NCI-H1930 (cell line): ENCODE measurements at places on chromosomes 1 and 21.

GRCh38 chr1:94438692-94439276 lies 20.6 kb downstream of the ABCD3 start:
- no peak for DNase-seq

GRCh38 chr1:201399352-201400126 lies 415 bp upstream of the LAD1 start:
- no peak for DNase-seq

DNA sequence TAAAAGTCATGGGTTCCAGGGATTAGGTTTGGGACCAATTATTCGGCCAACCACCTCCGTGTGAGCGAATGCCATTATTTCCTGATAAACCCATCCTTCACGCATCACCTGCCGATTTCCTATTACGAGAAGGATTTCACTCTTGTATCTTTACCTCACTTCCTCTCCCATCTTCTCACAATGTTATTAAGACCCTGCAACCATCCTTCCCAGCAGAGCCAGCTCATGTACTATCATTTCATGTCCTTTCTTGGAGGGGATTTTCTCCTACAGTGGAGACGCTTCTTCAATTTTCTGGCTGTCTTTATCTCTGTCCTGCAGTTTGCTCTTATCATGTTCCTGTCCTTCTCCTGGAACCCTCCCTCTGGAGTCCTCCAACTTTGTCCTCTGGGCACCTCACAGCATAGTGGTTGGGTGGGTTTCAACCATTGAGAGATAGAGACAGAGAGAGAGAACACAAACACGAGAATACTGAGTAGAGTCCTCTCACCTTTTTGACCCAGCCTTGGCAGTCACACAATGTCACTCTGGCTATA lies 192.2 kb downstream of the DYRK1A start:
- DNase-seq, result no peak

DNA sequence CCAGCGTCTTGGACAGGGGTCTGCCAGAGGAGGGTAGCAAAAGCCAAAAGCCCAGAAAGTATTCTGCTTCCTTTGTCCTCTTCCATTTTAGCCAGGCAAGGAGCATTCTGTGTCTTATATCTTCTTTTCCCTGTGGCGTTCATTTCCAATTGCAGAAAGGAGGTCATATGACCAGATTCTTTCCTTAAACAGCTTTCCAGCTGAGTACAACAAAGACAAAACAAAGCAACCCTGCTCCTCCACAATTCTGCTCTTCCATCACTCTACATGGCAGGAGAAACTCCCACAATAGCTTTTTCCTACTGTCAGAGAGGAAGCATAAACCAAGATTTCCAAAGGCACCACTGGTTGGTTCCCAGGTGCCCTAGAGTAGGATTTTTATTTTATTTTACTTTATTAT lies 19.7 kb downstream of the ENSA start:
- no peak for DNase-seq

DNA sequence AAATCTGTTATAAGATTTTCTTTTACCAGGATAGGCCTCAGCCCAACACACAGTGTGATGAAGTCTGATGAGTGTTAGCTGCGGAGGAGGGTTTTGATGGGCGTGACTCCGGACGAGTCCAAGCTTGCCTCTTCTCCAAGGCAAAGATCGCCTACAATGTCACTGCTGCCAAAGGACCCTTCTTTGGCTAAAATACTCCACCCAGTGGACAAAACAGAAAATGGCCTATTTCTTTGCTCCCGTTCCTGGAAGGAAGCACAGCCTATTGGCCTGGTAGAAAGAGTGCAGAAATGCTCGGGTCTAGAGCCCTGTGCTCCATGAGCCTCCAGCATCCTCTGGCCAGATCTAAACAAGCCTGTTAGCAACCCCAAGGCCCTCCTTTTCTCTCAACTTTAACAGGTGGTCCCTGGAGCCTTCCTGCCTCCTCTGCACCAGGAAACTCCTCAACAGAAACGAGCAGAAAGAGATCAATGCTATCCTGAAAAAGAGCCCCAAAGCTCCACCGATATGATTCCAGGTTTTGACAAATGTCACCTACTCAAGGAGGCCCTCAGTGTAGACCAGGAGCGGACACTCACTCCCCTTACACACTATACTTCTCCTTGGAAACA lies 3.4 kb upstream of the CASQ2 start:
- peak; percentile 70 for DNase-seq

- no peak for DNase-seq
These were observed 38.4 kb upstream of the CD101 start for GRCh38 chr1:116962987-116963639.

- DNase-seq, result no peak
These were observed 76.0 kb downstream of the FH start for GRCh38 chr1:241443561-241443960.

GRCh38 chr1:43420874-43421273 lies 31.2 kb downstream of the SZT2 start:
- DNase-seq, result no peak

DNA sequence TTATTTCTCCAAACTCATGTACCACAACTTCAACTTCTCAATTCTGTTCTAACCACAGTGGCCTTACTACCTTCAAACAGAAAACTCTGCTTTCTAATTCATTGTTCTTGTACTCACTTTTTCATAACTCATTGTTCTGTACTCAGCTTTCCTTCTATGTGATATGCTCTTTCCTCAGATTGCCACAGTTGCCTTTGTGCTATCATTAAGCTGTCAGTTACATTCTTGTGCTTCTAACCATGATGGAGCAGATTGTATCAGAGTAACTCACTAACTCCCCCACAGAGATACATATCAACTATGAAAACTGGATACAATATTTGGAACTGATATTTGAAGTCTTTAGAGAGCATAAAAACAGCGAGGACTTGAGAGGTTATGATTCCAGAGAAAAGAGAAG lies 1213.7 kb downstream of the KCNT2 start:
- no peak for DNase-seq

- no peak for DNase-seq
These were observed 880 bp downstream of the IGSF21 start for GRCh38 chr1:18108299-18109057.

- DNase-seq, result no peak
These were observed 79.4 kb downstream of the PCSK9 start for GRCh38 chr1:55118651-55119329.

DNA sequence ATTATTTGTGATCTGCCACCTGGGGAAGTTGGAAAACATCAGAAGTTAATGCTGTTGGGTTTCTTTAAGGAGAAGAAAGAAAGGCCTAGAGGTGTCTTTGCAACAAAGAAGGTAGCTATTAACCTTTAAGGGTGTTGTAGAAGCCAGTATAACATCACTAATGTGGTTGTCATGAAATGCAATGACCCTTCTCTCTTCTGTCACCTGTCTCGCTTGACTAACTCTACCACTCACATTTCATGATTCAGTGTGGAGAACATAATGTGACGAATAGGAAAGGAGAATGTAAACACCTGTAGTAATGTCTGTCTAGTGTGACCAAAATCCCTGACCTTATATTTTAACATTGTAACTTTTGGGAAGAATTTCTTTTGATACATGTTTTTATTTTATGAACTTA lies 211.7 kb upstream of the UBE2U start:
- DNase-seq, result no peak

GRCh38 chr1:198749279-198749678 lies 110.4 kb downstream of the PTPRC start:
- no peak for DNase-seq

- no peak for DNase-seq
These were observed 151.8 kb upstream of the B3GALT2 start for GRCh38 chr1:193338194-193338593.

DNA sequence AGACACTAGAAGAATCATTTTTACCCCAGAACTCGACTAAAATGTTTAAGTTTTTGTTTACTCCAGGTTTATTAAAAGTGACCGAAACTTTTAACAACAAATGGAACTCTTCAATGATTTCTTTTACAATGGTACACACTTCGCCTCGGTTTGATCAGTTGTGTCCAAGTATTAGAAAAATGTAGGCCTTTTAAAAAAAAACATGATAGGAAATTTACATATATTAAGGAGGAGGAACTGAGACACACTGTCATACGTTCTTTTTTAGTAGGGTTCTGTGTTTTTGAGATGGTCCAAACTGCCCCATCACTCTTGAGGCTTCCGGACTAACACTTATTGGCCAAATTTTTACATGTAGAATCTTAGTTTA lies 1.3 kb downstream of the PRDM2 start:
- DNase-seq, result no peak

- no peak for DNase-seq
These were observed 2.9 kb downstream of the MRPL55 start for GRCh38 chr1:228105996-228106799.

GRCh38 chr1:1858382-1859086 lies 32.4 kb downstream of the GNB1 start:
- no peak for DNase-seq

DNA sequence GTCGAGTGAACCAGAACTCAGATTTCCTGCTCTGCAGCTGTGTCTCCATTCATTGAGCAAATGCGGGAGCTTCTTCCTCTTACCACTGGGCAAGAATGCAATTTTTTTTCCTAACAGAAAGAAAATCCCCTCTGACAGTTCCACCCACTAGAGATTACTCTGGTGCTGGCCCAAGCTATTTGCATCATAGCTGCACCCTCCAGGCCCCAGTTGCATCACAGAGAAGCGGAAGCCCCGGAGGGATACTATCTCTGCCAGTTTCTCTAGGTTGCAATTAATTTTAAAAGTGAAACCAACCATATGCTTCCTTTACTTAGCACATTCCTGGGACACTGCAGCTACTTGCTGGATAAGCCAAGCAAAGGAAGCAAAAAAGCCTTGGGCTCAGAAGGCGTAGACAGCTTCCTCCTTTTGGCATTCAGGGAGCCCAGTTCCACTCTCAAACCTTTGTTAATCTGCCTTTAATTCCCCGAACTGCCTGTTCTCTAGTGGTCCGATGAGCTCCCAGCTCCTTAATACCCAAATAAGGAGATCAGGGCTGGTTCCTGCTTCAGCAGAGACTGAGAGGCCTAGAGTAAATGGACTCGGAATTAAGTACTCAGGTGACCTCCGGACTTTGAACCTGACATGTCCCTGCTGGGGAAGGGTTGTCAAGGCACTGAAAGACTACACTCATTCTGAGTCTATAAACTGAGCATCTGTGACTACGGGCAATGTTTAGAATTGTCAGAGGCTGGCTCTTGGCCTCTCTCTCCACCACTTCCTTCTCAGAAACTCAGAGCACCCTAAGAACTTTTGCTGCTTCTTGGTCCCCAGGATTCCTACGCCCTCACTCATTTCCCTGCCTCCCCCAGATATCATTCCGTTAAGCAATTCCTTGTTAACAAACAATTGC lies 72.5 kb upstream of the TNFSF18 start:
- no peak for DNase-seq
